Activated CD4-positive, alpha-beta memory T cell treated with anti-CD3 and anti-CD28 coated beads for 36 hours (primary cell): ENCODE measurements at places on chromosomes 7 and 10. TPM values are rescaled to one million over a fixed set of nuclear protein-coding genes. Genes with fewer than 3 reads are reported as not detected.
A peak's percentile ranks its signal among the peaks of the same experiment; 100 is the strongest.

- no peak for DNase-seq
Measured at GRCh38 chr10:111151595-111152307, 74.9 kb downstream of the ADRA2A start.

GRCh38 chr10:70331486-70332268 lies 47.9 kb upstream of the NPFFR1 start:
- DNase-seq, result peak; percentile 20

The RARRES2 gene
- not detected for total RNA-seq

DNA sequence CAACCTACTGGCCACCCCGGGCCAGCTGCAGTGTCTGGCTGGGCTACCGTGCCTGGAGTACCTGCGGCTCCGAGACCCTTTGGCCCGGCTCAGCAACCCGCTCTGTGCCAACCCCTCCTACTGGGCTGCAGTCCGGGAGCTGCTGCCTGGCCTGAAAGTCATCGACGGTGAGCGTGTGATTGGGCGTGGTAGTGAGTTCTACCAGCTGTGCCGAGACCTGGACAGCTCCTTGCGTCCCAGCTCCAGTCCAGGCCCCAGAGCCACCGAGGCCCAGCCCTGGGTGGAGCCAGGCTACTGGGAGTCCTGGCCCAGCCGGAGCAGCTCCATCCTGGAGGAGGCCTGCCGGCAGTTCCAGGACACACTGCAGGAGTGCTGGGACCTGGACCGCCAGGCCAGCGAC lies 4.2 kb downstream of the RARRES2 start:
- DNase-seq, result no peak

GRCh38 chr7:7858559-7858958 lies 110.0 kb upstream of the GLCCI1 start:
- no peak for DNase-seq

- DNase-seq, result no peak
Measured at GRCh38 chr10:129174232-129175014, 292.6 kb upstream of the MGMT start.

The POLR2J2 gene
- 4.5 TPM for total RNA-seq

The CDNF gene
- total RNA-seq, result 1.8 TPM

- DNase-seq, result no peak
Measured at GRCh38 chr7:91276909-91277308, 12.7 kb downstream of the FZD1 start.

The PTN gene
- not detected for total RNA-seq

The OR2A7 gene
- total RNA-seq, result 2.0 TPM

The EEPD1 gene
- 1.3 TPM for total RNA-seq

- no peak for DNase-seq
Measured at GRCh38 chr10:91381257-91381891, 28.8 kb upstream of the HECTD2 start.

DNA sequence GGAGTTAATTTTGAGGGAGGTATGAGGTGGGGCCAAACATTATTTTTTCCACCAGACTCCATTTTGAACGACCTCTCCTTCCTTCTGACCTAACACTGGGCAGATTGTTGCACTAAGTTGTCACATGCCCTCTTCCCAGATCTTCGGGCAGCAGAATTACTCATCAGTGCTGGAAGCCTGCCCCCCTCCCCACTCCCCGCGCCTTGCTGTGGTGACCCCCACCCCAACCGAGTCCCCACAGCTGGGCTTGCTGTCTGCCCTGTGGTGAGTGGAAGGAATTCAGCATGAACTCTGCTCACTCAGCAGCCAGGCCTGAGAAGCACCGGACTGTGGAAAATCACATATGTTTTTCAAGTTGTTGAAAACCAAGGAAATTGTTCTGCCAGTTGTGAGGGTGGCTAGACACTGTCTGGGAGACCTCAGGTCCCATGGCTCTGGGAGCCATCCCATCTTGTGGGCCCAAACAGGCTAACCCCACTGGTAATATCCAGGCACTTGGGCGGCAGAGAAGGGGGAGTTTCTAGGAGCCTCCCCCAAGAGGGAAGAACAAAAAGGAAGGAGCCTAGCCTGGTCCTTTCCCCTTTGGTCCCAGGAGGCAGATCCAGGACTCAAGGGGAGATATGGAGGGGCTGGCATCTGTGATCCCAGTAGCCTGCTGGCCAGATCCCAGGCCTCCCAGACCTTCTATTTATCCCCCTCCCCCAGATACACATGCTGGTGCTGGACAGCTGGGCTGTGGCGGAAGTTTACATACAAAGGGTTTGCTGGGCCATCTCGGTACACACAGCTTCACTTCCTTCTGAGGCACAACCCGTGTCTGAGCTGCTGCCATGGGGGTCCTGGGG lies 3.5 kb upstream of the AEBP1 start:
- no peak for DNase-seq

The CTNNA3 gene
- total RNA-seq, result not detected

The CHN2 gene
- 0.69 TPM for total RNA-seq

- no peak for DNase-seq
Measured at GRCh38 chr7:3242398-3242972, 58.6 kb upstream of the SDK1 start.

GRCh38 chr7:134179036-134180011 lies 52.2 kb downstream of the LRGUK start:
- DNase-seq, result no peak

DNA sequence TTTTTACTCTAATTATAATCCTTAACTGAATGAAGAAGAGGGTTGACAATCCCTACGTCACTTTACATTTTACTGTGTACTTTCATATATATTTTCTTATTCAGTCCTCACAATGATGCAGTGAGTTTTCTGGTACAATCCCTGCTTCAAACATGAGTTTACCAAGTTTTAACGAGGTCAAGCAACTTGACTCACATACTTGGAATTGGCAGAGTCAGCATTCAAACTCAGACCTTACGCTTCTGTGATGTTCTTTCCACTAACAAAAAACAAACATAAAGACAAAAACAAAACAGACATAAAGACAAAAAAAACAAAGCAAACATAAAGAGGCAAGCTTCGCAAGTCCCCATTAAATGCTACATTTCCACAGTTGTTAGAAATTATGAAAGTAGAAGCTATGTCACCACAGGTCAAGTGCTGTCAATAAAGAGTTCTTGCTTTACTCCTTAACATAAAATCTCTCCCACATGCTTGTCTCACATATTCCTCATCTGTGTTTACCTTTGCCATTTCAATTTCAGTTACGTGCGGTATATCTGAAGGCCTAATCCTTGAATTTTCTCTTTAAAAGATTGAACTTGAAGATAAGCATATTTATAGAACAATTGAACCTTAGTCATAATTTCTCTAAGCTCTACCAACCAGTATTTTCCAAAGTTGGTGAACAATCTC lies 217.3 kb downstream of the CELF2 start:
- DNase-seq, result no peak
